ENCODE measurements at places on chromosomes 3 and 15.

DNA sequence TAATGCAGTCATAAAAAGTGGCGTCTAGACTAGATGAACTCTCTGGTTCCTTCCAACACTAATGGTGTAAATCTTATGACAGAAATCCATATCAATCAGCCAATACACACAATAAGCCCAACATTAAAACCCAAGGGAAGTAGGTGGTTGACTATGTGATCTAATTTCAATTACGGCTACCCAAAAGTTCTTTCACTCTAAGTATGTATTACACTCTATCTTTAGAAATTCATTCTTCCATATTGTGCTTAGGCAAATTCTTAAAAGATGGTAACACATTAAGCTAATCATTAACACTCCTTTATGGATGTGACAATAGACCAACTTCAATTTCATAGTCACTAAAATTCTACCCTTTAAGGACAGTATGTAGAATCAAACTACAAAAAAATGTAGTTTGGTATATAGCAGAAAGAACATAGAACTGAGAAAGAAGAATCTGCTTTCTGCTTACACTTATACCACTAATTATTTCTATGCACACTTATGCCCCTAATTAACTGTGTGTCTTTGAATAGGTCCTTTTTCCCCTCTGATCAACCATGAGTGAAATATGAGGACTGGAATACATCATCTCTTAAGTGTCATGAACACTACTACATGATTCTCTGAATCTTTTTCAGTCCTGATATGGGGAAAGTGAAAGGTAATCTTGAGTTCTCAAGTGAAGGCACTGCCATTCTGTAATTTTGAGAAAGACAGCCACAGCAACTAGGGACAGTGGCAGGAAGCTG, 557.6 kb downstream of the IGSF11 start:
- no peak for DNase-seq

DNA sequence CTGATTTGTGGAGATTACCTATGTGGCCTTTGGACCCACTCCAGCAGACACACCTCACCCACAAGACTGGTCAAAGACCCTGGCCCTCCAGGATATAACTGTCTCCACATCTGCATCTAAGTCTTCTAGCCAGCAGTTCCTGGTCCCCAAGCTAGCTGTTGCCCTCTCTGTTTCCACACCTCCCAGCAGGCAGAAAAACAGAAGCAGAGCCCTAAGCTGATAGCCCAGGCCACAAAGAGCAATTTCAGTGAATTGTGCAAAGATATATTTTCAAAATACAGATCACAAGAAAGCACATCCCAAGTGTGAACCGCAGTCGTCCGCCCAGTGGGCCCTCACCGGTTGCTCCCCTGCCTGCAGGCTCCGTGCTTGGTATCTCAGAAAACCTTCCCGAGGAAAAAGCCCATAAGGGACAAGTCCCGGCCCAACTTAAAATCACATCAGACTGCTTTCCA, 2.6 kb downstream of the TNIK start:
- no peak for DNase-seq

GRCh38 chr15:90297021-90297420, 31.5 kb downstream of the NGRN start:
- no peak for DNase-seq

DNA sequence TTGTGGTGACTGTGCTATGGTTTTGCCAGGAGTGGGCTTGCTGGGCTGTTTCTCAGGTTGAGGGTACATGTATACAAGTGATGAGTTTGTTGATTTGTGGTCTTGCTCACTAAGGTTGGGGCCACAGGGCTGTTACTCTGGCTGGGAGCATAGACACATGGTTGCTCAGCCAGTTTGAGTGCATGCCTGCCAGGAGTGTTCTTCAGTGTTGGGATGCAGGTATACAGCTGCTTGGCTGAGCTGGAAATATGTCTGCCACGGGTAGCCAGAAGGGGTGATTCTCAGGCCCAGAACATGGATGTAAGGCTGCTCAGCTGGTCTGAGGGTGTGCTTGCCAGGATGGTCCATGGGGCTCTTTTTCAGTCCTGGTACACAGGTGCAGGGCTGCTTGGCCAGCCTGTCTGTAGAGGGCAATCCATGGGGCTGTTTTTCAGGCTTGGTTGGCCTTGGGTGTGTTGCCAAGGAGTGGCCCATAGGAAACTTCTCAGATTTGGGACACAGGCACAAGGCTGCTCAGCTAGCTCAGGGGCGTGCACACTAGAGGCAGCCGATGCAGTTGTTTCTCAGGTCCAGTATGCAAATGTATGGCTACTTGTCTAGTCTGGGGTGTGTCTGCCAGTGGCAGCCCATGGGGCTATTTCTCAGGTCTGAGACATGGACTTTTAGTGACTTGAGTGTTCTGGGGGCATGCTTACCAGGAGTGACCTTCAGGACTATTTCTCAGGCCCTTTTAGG, 5.3 kb upstream of the ARHGAP31 start:
- no peak for DNase-seq

DNA sequence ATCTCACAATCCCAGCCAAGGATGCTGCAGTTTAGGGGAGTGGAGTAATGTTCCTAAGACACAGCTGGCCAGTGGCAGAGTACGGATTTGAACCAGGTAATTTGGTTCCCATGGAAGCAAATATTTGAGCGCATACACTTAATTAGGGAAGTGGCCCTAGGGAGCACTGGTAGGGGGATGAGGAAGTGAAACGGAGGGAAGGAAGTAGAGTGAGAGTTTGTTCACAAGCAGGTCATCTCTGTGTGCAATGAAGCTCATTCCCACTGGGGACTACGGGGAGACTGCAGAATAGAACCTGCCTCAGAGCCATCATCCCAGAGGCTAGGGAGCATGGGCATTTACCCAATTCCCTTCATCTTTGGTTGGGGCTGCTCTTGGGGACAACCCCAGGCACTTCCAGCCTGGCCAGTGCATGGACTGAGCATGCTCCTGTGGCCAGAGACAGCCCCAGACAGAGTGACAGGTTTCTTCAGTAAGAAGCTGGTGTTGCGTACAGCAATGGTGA, 317.2 kb upstream of the PROK2 start:
- no peak for DNase-seq

GRCh38 chr3:195057716-195058115, 213.2 kb downstream of the XXYLT1 start:
- DNase-seq, result no peak

GRCh38 chr3:57733790-57734189, 22.3 kb upstream of the SLMAP start:
- DNase-seq, result no peak

- no peak for DNase-seq
These were observed 142.4 kb upstream of the TLE3 start for GRCh38 chr15:70240082-70240481.

DNA sequence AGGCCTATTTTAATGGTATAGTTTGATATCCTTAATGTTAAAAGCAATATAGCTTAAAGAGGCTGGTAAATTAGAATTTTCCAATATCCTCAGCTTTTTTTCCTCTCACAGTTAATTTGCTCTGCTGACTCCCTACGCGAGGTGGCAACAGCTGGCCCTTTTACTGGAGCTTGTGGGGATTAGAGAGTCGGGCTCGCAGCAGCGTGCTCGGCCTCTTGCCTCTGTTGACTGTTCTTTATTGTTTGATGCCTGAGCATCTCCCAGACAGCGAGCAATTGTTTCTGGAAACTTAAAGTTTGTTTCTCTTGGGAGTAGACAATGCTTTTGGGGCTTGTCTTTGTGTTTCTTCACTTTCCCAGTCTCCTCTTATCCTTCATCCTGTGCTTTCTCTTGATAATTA, 80.8 kb downstream of the OPA1 start:
- no peak for DNase-seq

DNA sequence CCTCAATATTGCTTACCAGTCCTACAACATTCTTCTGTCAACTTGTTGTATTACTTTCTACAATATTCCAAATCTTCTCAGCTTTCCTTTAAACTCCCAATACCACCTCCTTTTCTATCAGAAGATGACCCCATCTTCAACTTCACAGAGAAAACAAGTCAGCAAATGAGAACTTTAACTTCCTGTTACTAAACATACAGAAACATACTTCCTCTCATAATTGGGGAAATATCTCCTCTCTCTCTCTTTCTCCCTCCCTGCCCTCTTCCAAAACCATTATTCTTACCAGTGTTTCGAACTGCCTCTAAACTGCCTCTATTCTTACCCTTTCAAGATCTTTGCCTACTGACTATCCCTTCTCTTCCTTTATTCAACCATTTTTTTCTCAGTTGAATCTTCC, 1.8 kb upstream of the SNAP23 start:
- no peak for DNase-seq

DNA sequence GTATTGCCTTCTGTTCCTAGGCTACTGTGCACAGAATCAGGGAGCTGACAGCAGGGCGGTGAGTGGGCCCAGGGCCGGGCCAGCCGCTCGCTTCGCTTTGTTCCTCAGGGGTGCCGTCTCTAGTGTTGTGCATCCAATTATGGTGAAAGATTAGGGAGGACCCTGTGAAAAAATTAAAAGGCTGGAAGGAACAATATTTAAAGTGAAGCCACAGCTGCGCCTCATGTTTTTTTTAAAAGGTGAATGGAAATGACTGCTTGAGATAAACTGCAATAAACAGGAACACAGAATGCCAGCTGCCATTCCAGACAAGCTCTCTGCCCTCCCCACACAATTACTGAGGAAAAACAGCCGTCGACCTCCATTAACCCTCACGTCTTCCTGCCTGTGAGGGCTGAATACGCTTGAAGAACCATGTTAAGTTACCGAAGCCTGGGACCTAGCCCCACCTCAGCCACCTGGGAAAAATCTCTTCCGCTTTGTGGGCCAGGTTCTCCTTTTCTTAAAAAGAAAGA, 132.0 kb upstream of the IL12A start:
- no peak for DNase-seq

Measured in tibial artery (tissue), 4 donors.